ENCODE measurements at places on chromosomes 11 and 22. TPM values are rescaled to one million over a fixed set of nuclear protein-coding genes. Genes with fewer than 3 reads are reported as not detected.

GRCh38 chr11:102110761-102111010, 439 bp downstream of the YAP1 start:
- H3K27me3 ChIP-seq = no peaks in the 10 kb centered on the region
- H3K4me3 ChIP-seq = peak overlapping the region; percentile 94
- no peaks in the 10 kb centered on the region for H3K36me3 ChIP-seq
- DNase-seq = no peak
- H3K4me1 ChIP-seq = peaks cover 44% of the 10 kb centered on the region

DNA sequence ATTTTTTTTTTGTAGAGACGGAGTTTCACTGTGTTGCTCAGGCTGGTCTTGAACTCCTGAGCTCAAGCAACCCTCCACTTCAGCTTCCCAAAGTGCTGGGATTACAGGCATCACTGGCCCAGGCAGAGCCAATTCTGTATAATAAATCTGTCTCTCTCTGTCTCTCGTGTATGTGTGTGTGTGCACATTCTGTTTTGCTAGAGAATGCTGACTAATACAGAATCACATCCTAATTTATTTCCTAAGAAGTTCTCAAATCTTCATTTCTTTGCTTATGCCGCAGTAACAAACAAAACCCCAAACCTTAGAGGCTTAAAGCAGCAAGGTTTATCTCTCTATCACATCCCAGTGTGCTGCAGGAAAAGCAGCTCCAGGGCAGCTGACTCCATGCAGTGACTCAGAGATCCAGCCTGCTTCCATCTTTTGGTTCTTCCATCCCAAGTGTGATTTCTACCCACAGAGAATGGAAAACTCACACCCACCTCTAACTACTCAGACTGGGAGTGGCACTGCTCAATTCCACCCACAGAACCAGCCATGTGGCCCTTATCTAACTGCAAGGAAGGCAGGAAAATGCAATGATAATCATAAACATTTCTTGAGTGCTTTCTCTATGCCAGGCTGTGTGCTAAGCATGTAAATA, 35.1 kb upstream of the LRRC10B start:
- H3K4me3 ChIP-seq = no peak overlapping the region
- peak overlapping the region; percentile 64 for H3K27ac ChIP-seq
- H3K36me3 ChIP-seq = peaks cover 25% of the 10 kb centered on the region
- DNase-seq = no peak

DNA sequence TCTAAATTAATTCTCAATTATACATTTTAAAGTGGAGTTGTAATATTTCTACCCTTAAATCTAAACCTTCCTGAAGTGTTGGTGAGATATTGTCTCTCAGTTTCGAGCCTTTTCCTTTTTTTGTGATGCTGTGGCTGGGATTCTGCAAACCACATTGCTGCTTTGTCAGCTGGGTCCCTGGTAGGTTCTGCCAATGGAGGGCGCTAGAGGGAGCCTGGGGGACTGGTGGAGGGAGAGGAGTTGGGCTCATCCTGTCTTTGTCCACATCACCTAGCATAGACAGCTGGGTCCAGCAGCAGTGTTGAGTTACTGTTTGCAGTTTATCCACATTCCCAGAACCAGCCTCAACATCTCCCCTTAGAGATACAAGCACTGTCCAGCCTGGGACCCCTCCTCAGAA, 41.0 kb downstream of the TRAF6 start:
- H3K27me3 ChIP-seq = no peaks in the 10 kb centered on the region
- peaks cover 3% of the 10 kb centered on the region for H3K36me3 ChIP-seq
- H3K4me1 ChIP-seq = peaks cover 6% of the 10 kb centered on the region
- no peak overlapping the region for H3K27ac ChIP-seq
- H3K4me3 ChIP-seq = no peak overlapping the region

DNA sequence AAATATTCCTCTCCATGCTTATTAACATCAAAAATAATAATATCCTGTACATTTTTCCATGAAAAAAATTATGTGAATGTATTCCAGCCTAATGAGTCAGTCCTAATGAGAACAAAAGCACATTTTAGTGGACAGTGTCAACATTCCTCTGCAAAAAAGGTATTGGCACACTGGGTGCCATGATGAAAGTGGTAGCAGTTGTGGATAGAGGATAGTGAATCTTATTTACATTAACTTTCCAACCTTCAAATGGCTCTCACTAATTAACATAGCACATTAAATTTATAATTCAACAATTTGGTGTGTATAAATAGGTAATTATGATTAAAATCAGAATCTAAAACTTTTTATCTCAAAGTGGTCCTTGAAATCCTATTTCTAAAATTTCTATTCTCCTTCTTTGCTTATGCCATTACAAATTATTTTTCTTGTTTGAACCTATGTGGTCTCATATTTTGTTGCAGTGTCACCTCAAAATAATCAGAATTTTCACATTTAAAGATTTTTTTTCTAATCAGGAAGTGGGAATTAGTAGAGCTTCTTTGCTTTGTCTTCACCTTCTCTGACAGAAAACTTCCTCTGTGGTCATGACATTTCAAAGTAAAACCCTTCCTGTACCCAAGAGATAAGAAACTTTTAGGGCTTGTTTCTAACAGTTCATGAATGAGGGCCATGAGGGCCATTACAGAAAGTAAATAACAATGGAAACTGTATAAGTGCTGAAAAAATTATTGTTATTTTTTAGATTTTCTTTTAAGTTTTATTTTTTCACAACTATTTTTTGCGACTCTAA, 18.7 kb downstream of the SOX6 start:
- no peaks in the 10 kb centered on the region for H3K36me3 ChIP-seq
- no peak overlapping the region for H3K4me3 ChIP-seq
- H3K4me1 ChIP-seq = no peaks in the 10 kb centered on the region
- H3K27ac ChIP-seq = no peak overlapping the region
- no peaks in the 10 kb centered on the region for H3K27me3 ChIP-seq

The RAB38 gene
- 0.75 TPM for total RNA-seq

The AQP11 gene
- total RNA-seq = 0.69 TPM

The APOBEC3A gene
- not detected for total RNA-seq

- no peak overlapping the region for H3K27ac ChIP-seq
- DNase-seq = no peak
- H3K36me3 ChIP-seq = peaks cover 51% of the 10 kb centered on the region
- no peaks in the 10 kb centered on the region for H3K27me3 ChIP-seq
- peaks cover 23% of the 10 kb centered on the region for H3K4me1 ChIP-seq
These were observed 11.8 kb downstream of the SMPD1 start for GRCh38 chr11:6402061-6402470.

The OR8D4 gene
- not detected for total RNA-seq

DNA sequence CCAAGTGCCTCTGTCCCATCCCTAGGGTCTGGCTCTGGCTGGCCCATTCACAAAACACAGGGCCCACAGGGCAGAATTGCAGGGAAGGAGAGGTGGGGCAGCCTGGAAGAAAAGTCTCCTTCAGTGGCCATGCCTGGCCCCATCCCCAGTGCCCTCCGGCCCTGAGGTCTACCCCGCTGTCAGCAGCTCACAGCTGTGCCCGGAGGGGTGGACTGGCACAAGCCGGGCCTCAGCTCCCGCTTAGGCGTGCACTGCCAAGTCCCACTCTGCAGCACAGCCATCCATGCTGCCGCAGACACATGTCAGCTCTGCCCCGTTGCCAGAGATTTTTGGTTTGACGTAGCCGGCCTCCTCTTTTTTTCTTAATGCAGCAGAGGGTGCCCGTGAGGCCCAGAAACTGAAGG, 3.9 kb upstream of the SCN2B start:
- no peaks in the 10 kb centered on the region for H3K27me3 ChIP-seq
- DNase-seq = no peak
- H3K36me3 ChIP-seq = no peaks in the 10 kb centered on the region

DNA sequence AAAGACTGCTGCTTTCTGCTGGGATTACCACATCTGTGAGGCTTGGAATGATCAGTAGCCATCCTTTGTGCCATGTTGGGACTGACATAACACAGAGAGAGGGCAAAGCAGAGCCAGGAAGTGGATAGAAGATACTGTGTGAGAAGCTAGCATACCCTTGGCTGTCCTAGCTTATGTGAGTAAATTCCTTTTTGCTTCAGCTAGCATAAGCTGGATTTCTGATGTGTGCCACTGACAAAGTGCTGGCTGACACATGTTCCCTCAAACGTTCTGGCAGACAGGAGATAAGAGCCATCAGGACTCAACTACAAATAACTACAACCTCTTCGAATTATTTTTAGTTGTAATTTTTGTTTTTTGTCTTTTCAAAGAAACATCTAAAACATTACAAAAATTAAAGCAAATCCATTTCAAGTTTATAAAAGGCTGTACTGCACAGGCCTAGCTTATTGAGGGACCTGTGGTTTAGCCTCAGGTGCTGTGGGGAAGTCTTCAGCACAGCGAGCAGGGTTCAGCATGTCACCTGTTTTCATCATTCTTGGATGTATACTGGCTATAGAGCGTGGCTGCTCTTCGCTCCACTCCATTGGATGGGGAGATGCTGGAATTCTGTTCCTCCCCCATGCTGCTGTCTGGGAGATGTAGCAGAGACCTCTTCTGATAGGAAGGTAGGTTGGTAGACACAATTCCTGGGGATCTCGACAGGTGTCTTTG, 120.9 kb downstream of the SWAP70 start:
- H3K4me1 ChIP-seq = peaks cover 19% of the 10 kb centered on the region
- no peak overlapping the region for H3K27ac ChIP-seq
- no peak overlapping the region for H3K4me3 ChIP-seq
- no peak for DNase-seq
- peaks cover 83% of the 10 kb centered on the region for H3K36me3 ChIP-seq

The MYO7A gene
- total RNA-seq = 4.8 TPM

GRCh38 chr11:112504056-112504455, 243.4 kb upstream of the PLET1 start:
- no peak for DNase-seq
- no peaks in the 10 kb centered on the region for H3K27me3 ChIP-seq
- H3K4me1 ChIP-seq = no peaks in the 10 kb centered on the region
- H3K27ac ChIP-seq = no peak overlapping the region

GRCh38 chr11:72522186-72522585, 87.9 kb upstream of the CLPB start:
- no peak overlapping the region for H3K4me3 ChIP-seq
- peaks cover 10% of the 10 kb centered on the region for H3K4me1 ChIP-seq
- DNase-seq = no peak
- H3K27me3 ChIP-seq = no peaks in the 10 kb centered on the region

The SART1 gene
- 64.7 TPM for total RNA-seq

The OPCML gene
- total RNA-seq = 0.17 TPM

DNA sequence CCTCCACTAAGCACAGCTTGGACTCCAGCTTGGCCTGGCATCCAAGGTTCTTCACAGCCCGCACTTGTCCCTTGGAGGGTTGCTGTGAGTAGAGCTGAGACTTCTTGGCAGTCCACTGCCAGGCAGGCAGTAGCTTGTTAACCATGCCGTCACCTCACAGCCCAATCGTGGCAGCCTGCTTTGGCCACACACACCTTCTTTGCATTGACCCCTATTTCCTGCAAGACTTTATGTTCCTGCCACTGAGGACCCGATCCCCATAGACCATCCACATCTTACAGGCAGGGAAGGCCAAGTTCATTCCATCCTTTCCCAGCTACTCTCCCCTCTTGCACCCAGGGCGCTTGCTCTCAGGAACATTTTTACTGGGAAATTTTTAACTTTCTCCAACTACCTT, 2.5 kb upstream of the PYGM start:
- no peak for DNase-seq
- peaks cover 53% of the 10 kb centered on the region for H3K36me3 ChIP-seq
- H3K4me3 ChIP-seq = no peak overlapping the region
- peaks cover 98% of the 10 kb centered on the region for H3K4me1 ChIP-seq
- peak overlapping the region; percentile 86 for H3K27ac ChIP-seq

DNA sequence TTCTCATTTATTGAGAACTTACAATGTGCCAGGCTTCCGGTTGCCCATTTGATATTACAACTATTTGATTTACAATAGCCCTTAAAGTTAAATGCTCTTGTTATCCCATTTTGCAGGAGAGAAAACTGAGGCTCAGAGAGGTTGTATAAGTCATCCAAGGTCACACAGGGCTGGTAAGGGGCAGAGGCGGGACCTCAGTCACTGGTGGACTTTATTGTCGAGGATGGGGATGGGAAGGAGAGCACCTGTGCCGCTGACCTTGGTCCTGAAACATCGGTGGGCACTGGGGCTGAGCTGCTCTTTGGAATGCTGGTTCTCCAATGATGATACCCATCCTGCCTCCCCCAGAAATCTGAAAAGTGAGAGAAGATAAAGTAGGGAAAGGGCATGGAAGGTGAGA, 265.4 kb downstream of the MIAT start:
- H3K27me3 ChIP-seq = no peaks in the 10 kb centered on the region
- no peak overlapping the region for H3K4me3 ChIP-seq
- H3K27ac ChIP-seq = no peak overlapping the region
- no peaks in the 10 kb centered on the region for H3K4me1 ChIP-seq
- H3K36me3 ChIP-seq = no peaks in the 10 kb centered on the region
- no peak for DNase-seq

The MUC6 gene
- not detected for total RNA-seq

GRCh38 chr11:96021901-96022650, 98.2 kb upstream of the MTMR2 start:
- H3K4me3 ChIP-seq = no peak overlapping the region
- peaks cover 7% of the 10 kb centered on the region for H3K4me1 ChIP-seq

DNA sequence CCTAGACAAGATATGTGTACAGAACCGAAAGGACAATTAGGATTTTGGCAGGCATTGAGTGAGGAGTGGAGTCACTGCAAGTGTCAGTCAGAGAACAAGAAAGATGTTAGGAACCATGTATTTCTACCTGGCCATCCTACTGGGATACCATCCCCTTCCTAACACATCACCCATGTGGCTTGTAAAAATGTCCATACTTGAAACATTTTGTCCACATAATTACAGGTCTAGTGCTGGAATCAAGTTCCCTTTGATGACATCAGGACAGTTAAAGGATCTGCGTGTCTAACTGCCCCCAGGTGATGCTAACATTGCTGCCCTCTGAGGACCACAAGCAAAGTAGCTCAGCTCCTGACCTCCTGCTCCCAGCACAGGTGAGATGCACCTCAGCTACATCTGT, 31.9 kb upstream of the GGTLC2 start:
- H3K27ac ChIP-seq = no peak overlapping the region
- no peaks in the 10 kb centered on the region for H3K27me3 ChIP-seq
- no peaks in the 10 kb centered on the region for H3K4me1 ChIP-seq
- no peak overlapping the region for H3K4me3 ChIP-seq

DNA sequence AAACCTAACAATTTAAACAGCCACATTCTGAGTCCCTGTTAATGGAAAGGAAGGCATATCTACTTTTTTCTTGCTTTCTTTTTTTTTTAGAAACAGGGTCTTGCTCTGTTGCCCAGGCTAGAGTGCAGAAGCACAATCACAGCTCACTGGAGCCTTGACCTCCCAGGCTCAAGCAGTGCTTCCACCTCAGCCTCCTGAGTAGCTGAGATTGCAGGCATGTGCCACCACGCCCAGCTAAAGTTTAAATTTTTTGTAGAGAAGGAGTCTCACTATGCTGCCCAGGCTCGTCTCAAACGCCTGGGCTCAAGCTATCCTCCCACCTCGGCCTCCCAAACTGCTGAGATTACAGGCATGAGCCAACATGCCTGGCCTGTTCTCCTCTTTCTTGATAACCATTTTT, 25.4 kb downstream of the ARFGAP3 start:
- no peak overlapping the region for H3K4me3 ChIP-seq
- no peak for DNase-seq
- peaks cover 62% of the 10 kb centered on the region for H3K36me3 ChIP-seq

GRCh38 chr11:8527939-8528338, 66.1 kb downstream of the STK33 start:
- no peak overlapping the region for H3K27ac ChIP-seq
- H3K4me3 ChIP-seq = no peak overlapping the region
- DNase-seq = no peak
- H3K27me3 ChIP-seq = no peaks in the 10 kb centered on the region
- no peaks in the 10 kb centered on the region for H3K36me3 ChIP-seq

- H3K36me3 ChIP-seq = no peaks in the 10 kb centered on the region
- H3K27ac ChIP-seq = peak overlapping the region; percentile 5
- no peaks in the 10 kb centered on the region for H3K4me1 ChIP-seq
- no peak for DNase-seq
These were observed 1.7 kb upstream of the MS4A7 start for GRCh38 chr11:60376601-60377000.

The PNPLA5 gene
- not detected for total RNA-seq
